NK-92 treated with Interleukin-12 subunit alpha and Interleukin-12 subunit beta, amount 100 ng/mL, for 24 hours (cell line): ENCODE measurements at places on chromosomes 5 and 9.
A peak's percentile ranks its signal among the peaks of the same experiment; 100 is the strongest.

DNA sequence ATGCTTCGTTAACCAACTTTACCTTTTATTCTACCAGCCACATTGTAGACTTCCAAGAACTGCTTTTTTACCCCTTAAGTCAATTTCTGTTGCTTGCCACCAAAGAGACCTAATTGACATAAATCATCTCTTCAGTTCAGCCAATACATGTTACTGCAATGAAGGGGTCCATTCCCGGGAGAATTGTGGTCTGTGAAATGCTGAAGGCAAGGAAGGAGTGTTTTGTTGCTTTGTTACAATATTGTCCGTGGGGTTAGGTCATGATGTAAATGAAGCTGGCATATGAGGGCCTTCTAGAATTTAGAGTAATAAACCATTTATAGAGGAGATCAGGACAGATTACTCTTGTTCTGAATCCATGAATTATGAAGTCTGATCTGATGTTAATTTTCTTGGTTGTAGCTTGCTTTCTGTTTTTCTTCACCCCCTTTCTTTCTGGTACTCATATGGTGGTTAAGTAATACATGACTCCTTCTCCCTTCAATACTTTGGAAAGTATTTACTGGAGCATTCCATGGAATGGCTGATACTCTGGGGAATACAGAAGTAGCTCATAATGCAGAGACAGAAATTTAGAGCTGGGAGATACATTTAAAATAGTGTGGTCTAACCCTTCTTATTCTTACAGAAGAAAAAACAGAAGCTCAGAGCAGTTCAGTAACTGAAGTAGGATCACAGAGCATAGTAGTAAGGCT, 297.0 kb upstream of the CLINT1 start:
- no peak for DNase-seq

GRCh38 chr5:5857396-5857795, 434.9 kb downstream of the ICE1 start:
- DNase-seq, result no peak

GRCh38 chr9:133004091-133004998, 25.9 kb downstream of the GFI1B start:
- DNase-seq, result no peak

- DNase-seq, result no peak
These were observed 9.9 kb downstream of the REEP2 start for GRCh38 chr5:138448481-138449398.

- DNase-seq, result no peak
These were observed 109.0 kb downstream of the MVB12B start for GRCh38 chr9:126435626-126436025.

DNA sequence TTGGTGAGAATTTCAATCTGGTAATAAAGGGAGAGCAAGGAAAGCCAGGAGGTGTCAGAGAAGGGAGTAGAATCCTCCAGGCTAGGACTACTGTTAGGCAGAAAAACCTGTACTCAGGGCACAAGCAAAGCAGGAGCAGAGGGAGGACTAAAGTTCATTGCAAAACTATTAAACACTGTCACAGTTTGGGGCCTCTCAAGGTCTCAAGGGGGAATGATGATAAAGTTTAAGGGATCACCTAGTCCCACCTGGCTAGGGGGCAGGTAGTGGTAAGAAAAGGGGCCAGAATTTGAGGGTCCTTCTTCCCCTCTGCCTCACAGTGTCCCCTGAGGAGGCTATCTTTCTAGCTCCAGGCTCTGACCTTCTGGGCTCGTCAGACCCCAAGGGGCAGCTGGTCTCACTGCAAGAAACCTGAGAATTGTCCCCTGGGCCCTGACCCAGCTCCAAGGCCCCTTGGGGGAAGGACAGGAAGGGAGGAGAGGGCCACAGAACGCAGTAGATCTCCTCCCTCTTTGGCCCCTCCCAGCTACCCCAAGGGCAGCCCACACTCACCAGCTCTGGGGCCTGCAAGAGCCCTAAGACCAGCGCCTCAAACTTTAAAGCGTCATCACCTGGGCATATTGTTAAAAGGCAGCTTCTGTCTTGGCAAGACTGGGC, 974 bp downstream of the CCDC69 start:
- peak; percentile 60 for DNase-seq
